HT1080 (cell line): ENCODE measurements at places on chromosomes 3 and 15.
A peak's percentile ranks its signal among the peaks of the same experiment; 100 is the strongest.

DNA sequence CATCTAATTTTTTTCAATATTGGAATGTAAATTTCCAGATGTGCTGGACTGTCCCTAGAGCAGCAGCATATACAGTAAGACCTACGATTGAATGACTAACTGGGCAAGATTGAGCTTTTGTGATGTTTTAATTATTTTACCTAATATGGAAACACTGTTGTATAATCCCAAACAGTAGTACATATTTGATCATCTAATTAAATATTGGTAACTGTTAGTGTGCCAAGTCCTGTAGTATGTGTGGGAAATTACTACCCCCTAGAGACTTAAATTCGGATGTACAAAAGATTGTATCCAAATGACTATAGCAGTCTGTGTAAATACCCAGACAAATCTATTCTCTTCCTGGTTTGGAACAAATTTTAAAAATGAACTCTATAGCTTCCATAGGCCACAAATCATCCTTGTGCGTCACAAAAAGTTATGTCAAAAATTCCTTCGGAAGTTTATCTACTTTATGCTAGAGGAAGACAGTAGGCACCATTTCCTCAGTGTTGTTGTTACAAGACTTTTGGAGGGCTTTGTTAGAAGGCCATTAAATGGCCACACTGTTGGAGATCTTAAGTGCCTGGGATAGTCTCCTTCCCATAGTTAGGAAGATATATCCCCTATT, 41.6 kb downstream of the NKIRAS1 start:
- no peak for DNase-seq

- no peak for DNase-seq
Observed at GRCh38 chr15:76071806-76072205, 12.0 kb downstream of the TMEM266 start.

DNA sequence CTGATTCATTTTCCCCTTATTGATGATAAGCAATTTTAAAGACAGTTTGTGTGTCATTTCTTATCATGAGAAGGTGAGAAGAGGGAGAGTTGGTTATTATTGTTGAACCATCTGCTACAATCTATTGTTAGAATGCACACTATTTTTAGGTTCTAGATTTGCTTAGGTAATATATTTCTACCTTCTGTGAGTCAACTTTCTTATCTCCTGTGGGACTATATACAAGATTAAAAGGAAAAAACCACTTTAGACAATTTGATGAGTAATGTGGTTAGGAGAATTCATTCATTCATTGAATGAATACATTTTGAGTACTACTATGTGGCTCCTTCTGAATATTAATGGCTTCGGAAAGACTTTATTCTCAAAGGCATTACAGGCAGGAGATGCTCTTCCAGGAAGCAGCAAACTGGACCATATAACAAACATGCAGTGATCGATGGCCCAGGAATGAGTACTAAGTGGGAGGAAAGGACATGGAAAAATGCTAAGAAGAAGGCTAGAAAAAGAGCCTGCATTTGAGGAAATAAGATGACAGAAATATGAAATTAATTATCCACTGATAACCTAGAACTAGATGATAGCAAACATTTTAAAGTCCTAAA, 22.4 kb downstream of the SPTSSB start:
- DNase-seq, result peak; percentile 39

- no peak for DNase-seq
Observed at GRCh38 chr3:59884409-59884808, 834.6 kb upstream of the CFAP20DC start.

GRCh38 chr3:140552898-140553297, 125.0 kb upstream of the TRIM42 start:
- peak; percentile 85 for DNase-seq

DNA sequence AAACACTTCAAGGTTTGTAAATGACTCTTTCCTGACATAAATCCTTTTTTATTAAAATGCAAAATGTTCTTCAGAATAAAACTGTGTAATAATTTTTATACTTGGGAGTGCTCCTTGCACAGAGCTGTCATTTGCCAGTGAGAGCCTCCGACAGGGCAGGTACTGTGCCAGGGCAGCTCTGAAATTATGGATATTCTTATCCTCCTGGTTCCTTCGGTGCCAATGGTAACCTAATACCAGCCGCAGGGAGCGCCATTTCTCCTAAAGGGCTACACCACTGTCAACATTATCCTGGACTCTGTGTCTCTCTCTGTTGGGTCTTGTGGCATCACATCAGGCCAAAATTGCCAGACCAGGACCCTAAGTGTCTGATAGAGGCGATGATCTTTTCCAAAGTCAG, 33.0 kb downstream of the CHDH start:
- no peak for DNase-seq

GRCh38 chr3:190531406-190531805, 17.5 kb downstream of the IL1RAP start:
- no peak for DNase-seq

DNA sequence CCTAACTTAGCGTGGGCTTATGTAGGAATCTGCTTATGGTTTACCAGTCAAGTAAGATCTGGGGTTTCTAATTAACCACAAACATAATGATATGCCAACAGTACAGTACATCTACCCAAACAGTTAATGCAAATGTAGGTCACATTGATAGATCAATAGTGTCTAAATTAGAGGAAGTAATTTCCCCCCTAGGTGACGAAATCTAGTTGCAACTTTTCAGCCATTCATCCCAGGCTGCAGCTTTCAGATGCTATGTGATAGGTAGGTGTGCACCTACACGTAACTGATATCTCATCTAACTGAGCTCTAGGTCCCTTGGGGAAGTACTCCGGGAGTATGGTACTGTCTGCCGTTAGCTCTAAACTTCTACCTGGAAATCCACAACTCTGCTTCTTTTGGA, 57.2 kb downstream of the CRTC3 start:
- no peak for DNase-seq

DNA sequence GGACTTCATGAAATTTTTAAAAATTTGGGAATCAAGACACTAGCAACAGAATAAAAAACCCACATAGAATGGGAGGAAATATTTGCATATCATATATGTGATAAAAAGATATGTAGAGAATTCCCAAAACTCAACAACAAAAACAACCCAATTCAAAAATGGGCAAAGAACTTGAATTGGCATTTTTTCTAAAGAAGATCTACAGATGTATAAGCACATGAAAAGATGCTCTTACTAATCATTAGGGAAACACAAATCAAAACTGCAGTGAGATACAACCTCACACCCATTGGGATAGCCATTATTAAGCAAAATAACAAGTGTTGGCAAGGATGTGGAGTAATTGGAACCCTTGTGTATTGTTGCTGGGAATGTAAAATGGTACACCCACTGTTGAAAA, 10.1 kb downstream of the LCTL start:
- DNase-seq, result no peak

GRCh38 chr15:100879061-100879463, 569 bp upstream of the ALDH1A3 start:
- no peak for DNase-seq

- DNase-seq, result no peak
Observed at GRCh38 chr3:55687526-55687925, 200.4 kb upstream of the WNT5A start.

- peak; percentile 32 for DNase-seq
Observed at GRCh38 chr15:81296673-81297072, 27.3 kb downstream of the STARD5 start.

- DNase-seq, result no peak
Observed at GRCh38 chr15:39789736-39790135, 7.1 kb upstream of the FSIP1 start.

DNA sequence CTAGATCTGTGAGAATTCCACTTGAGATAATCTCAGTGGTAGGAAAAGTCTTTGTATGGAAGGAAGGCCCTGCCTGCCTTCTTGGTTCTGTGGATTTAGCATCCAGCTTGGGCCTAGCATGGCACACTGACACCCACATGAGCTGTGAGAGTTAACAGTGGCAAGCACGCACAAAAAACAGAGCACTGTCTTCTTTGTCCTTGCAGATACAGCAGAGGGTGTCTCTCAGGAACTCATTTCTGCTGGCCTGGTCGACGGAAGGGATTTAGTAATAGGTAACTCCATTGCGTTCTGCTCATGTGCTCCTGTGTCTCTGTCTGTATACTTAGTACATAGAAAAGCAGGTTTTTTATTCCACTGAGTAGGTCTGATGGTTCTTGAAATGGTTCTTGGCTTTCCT, 14.4 kb upstream of the SLC22A13 start:
- no peak for DNase-seq

- DNase-seq, result peak; percentile 73
Observed at GRCh38 chr3:61181874-61182273, 69.4 kb downstream of the FHIT start.
